ENCODE measurements at places on chromosomes 3 and 15.

DNA sequence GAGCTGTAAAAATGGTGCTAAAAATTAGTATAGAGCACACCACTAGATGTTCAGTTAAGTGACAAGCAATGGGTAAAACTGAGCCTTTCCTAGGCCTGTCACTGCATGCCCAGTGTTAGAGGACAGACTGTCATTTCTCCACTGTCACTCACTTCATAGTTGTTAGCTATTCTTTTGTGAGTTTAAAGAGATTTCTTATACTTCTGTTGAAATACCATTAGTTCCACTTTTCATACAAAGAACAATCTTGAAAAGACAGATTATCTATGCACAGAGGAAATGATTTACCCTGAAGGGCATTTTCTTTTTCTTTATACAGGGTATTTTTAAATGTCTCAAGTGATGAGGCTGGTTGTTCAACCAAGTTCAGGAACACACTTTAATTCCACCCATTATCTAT lies 28.3 kb upstream of the CHMP2B start:
- DNase-seq: no peak

- no peak for DNase-seq
Measured at GRCh38 chr15:63764124-63764803, 69.5 kb downstream of the HERC1 start.

DNA sequence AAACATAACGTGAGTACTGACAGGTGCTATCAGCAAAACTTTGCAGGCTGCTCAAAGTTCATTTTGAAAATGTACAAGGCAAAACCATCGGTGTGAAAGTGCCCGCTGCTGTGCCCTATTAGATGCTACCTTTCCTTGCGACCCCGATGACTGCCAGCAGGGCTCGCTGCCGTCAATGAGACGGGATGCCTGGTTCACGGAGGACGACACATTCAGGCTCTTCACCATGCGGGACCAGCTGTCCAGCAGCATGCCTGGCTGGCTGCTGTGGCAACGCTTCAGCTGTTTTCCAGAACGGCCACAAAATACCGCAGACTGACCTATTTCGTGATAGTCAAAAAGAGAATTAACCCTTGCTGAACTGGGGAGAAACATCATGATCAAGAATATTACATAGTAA lies 92.7 kb upstream of the OCA2 start:
- DNase-seq: no peak

- no peak for DNase-seq
Measured at GRCh38 chr15:45448066-45448915, 69.9 kb upstream of the GATM start.

GRCh38 chr3:113557374-113557773 lies 25.0 kb downstream of the SIDT1 start:
- DNase-seq: no peak

DNA sequence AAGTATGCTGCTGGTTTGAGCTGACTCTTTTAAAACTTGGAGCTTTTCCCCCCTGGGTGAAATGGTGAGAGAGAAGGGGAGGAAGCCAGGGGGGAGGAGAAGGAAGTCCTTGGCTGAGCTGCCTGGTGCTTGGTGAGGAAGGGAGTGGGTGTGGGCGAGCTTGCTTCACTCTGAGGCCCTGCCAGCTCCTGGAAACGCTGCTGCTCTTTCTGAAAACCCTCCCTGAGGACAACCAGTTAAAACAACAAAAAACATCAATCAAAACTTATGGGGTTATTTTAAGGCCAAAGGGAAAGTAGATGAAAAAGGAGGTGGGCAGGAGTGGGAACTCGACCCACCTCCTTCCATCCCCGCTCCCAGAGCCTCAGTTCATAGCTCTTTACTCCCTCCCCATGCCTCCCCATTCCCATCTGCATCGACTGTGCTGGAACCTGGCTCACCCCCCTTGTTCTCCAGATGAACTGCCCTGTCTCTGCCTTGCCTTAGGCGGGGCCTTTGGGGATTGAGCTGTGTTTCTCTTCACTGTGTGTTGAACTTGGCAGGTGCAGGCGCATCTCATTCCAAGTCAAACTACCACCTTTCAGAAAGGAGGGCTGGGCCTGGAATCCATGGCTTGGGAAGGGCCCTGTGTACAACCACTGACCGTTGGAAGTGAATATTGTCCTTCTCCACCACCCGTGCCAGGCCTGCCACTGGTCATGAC lies 166.1 kb downstream of the ZNF621 start:
- DNase-seq: no peak

DNA sequence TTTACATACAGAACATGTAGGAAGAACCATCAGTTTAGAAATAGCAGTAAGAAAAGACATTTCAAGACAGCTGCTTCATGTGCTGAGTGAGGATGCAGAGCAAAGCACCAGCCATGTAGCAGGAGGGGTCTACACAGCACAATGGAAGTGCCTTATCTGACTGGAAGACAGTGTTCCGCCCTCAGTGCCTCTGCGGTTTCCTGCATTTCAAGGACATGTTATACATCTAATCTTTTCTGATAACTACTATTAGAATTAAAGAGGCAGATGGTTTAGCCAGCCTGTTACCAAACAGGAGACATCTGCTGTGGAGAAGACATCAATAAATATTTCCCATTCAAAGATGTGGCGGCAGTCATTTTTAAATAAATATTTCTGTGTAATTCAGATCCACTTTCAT lies 10.6 kb downstream of the LSG1 start:
- no peak for DNase-seq

All from T1000 (cell line).